Hepatocyte (in vitro differentiated cells): ENCODE measurements at places on chromosomes 3 and 15. TPM values are rescaled to one million over a fixed set of nuclear protein-coding genes. Genes with fewer than 3 reads are reported as not detected.

KBTBD12 gene
- polyA plus RNA-seq, result not detected in 2 replicates

MYO1E gene
- polyA plus RNA-seq, result 107 and 129 TPM in 2 replicates

TF gene
- 401 and 642 TPM in 2 replicates for polyA plus RNA-seq

RASGRP1 gene
- polyA plus RNA-seq, result 0.41 and 1.3 TPM in 2 replicates

CCRL2 gene
- 1.6 and 4.0 TPM in 2 replicates for polyA plus RNA-seq
